ENCODE measurements at places on chromosomes 3 and 15.
A peak's percentile ranks its signal among the peaks of the same experiment; 100 is the strongest.

GRCh38 chr15:78808550-78808949, 2.7 kb downstream of the ADAMTS7 start:
- no peak for DNase-seq

- no peak for DNase-seq
Observed at GRCh38 chr3:32045091-32045915, 61.1 kb upstream of the GPD1L start.

DNA sequence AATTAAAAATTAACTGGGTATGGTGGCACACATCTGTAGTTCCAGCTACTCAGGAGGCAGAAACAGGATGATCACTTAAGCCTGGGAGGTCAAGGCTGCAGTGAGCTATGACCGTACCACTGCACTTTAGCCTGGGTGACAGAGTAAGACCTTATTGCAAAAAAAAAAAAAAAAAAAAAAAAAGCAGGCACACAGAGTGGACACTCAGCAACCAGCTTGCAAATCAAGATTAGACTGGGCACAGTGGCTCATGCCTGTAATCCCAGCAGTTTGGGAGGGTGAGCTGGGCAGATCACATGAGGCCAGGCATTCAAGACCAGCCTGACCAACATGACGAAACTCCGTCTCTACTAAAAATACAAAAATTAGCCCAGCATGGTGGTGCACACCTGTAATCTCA, 5.4 kb downstream of the CLN6 start:
- DNase-seq = no peak

GRCh38 chr3:96083610-96084009, 730.8 kb upstream of the EPHA6 start:
- no peak for DNase-seq

DNA sequence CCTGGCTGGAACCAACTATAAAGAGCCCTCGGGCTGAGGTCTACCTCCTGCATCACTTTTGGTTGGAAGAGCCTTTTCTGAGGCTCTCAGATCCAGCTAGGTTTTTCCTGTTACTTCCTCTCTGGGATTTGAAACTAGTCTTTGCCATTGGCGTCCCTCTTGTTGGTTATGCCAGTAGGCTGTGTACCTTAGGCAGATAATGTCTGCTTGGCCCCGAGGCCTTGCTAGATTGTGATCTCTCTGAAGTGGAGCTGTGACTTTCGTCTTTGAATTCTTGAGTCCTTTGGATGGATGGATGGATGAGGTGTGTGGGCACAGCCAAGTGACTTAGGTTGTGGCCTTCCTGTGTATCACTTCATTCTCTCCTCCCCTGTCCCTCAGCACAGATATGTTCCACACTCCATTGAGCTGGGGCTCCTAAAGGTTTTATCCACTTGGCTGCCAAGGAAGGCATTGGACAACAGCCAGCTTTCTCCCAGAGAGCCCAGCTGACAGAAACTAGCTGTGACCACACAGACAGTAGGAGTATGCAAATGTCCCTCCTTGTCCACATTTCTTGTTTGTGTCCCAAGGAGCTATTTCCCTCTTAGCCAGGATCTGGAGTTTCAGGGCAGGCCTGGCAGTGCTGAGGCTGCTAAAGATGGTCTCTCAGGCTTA, 7.9 kb upstream of the DNAJC17 start:
- DNase-seq = no peak

- DNase-seq = peak; percentile 34
Observed at GRCh38 chr15:98599909-98600691, 48.2 kb upstream of the IGF1R start.

DNA sequence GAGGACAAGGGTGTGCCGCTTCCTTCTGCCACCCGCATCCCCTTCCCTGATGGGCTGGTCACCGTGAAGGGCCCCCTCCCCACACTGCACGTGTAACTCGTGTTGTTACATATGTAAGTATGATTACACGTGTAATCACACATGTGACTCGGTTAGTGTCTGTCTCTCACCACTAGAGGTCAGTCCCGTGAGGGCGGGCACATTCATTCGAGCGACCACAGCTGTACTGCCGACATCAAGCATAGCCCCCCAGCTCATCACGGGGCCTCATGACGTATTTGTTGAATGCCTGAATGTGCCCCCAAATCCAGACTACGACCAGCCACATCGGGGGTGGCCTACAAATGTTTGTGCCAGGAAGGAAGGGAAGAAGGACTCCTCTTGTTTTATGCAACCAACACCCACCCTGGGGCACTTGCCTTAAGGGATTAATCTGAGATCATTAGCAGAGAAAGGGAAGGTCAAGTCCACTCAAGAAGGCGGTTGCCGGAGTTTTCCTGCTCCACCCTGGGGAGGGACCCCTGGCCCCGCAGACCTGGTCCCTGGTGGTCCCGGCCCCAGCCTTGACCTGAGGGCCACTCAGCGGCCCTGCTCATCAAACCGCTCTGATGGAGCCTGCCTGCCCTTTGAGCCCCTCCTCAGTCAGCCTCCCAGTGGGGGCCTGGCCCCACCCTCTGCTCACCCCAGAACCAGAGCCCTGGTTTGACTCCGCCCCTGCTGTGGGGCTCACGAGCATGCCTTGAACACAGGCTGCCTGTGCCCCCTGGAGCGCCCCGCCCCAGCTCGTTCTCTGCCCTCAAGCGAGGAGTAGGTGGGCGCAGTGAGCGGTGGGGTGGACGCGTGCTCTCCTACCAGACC, 52.8 kb downstream of the RGMA start:
- DNase-seq = peak; percentile 23

- DNase-seq = peak; percentile 53
Observed at GRCh38 chr15:82647835-82648256, 683 bp upstream of the CPEB1 start.

Data from stimulated activated CD4-positive, alpha-beta T cell treated with anti-CD3 and anti-CD28 coated beads, Interleukin-4, amount 100 ng/mL, for 4 hours (primary cell).